SW480 (cell line): ENCODE measurements at places on chromosomes 2 and 18.

GRCh38 chr18:48100165-48100575, 169.7 kb upstream of the SMAD2 start:
- DNase-seq = no peak

GRCh38 chr2:49770919-49771318, 616.6 kb upstream of the FSHR start:
- DNase-seq = peak; percentile 23

DNA sequence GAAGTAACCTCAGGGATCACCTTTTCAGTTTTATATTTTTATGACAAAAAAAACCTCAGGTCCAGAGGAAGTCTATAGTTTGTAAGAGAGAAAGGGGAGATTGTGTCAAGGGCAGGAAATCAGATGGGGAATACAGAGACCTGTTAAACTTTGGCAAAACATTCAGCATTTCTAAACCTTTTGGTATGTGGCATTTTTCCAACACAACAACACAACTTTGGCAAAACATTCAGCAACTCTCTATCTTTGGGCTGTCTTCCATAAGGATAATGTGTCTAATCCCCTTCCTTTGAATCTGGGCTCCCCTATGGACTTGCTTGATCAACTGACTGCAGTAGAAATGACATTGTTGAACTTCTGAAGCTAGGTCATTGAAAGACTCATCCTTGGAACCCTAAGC, 220.6 kb upstream of the CCDC68 start:
- no peak for DNase-seq

GRCh38 chr2:45786836-45787357, 135.4 kb downstream of the PRKCE start:
- no peak for DNase-seq

DNA sequence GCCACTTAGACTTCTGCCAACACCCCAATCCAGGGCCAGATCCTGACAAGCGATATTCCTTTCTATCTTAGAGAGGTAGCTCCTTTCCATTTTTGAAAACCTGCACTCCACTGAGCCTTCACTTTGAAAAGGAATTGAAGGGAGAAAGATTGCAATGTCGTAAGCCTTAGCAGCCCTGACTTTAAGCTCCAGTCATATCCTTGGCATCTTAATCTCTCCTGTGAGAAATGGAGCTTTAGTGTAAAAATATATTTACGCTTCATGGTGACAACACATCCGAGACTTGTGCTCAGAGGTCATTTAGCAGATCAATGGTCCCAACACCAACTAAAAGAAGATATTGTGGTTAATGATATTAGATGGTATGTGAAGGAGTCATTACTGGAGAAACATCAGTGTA, 235.8 kb upstream of the MEX3C start:
- DNase-seq = no peak

GRCh38 chr2:170454471-170455372, 260.4 kb upstream of the SP5 start:
- DNase-seq = no peak

DNA sequence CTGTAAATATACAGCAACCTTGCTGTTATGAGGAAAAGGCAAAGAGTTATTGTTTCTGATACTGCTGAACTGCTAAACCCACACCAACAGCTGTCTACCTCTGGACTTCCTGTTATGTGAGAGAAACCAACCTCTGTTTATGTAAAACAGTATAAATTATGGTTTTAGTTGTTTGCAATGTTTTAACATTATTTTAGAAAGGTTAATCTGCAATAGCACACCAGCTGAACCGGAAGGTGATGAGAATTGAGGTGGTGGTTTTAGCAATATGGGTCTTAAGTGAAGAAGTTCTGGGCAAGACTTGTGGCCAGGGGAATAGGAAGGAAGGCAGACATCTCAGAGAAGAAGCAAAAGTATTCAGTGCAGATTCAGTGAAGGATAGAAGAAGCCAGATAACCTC, 237.8 kb downstream of the PLCL1 start:
- no peak for DNase-seq

DNA sequence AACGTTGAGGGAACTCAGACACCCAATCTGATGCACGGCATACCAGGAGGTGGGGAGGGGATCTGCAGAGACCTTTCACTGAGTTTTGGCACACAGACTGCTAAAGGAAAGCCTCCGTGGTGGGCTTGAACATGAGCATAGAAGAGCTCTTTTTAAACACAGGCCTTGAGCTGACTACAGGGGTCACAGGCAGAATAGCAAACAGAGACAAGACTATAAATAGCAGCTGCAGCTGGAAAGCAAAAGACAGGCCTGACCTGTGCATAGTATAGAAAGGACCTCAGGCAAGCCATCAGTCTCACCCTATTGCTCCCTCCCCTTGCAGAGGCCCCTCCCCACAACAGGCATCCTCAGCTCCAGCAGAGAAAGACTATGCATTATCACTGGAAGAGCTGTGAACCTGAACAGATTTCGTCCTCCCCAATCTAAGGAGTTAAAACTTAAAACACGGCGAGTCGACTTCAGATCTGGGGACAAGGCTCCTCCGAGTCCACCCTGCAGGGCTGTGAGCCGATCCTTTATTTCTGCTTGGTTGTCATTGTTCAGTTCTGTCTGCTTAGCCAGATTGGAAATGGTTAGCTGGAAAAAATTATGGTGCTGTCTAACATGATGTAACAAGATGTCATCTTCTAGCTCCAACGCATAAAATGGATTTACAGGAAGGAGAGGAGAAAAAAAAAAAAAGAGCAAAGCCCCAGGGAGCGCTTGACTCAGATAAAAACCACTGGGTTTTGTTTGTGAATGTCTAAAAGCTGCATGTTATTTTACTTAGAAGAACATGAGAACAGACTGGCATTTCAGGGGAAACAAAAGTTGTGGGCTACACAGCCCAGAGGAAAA, 25.2 kb upstream of the LCLAT1 start:
- DNase-seq = peak; percentile 92
